ENCODE measurements at places on chromosomes 7 and 10.
A peak's percentile ranks its signal among the peaks of the same experiment; 100 is the strongest.

GRCh38 chr7:30785786-30786185 is 14.6 kb downstream of the MINDY4 start:
- no peak overlapping the region for H3K4me3 ChIP-seq
- no peak for DNase-seq
- H3K27me3 ChIP-seq, result no peaks in the 10 kb centered on the region
- H3K27ac ChIP-seq, result no peak overlapping the region
- H3K36me3 ChIP-seq, result no peaks in the 10 kb centered on the region

- H3K4me3 ChIP-seq, result no peak overlapping the region
- H3K27me3 ChIP-seq, result no peaks in the 10 kb centered on the region
- H3K36me3 ChIP-seq, result no peaks in the 10 kb centered on the region
- no peak for DNase-seq
Observed at GRCh38 chr10:78551184-78552005, 517.4 kb upstream of the ZMIZ1 start.

GRCh38 chr10:30645340-30645827 is 15.8 kb upstream of the LYZL2 start:
- H3K27ac ChIP-seq, result no peak overlapping the region
- DNase-seq, result no peak
- H3K4me3 ChIP-seq, result no peak overlapping the region
- peaks cover 40% of the 10 kb centered on the region for H3K27me3 ChIP-seq

- DNase-seq, result no peak
- H3K27me3 ChIP-seq, result no peaks in the 10 kb centered on the region
- no peaks in the 10 kb centered on the region for H3K36me3 ChIP-seq
- H3K4me1 ChIP-seq, result no peaks in the 10 kb centered on the region
- H3K27ac ChIP-seq, result no peak overlapping the region
- H3K4me3 ChIP-seq, result no peak overlapping the region
Observed at GRCh38 chr7:45869426-45869825, 3.5 kb downstream of the CCDC201 start.

DNA sequence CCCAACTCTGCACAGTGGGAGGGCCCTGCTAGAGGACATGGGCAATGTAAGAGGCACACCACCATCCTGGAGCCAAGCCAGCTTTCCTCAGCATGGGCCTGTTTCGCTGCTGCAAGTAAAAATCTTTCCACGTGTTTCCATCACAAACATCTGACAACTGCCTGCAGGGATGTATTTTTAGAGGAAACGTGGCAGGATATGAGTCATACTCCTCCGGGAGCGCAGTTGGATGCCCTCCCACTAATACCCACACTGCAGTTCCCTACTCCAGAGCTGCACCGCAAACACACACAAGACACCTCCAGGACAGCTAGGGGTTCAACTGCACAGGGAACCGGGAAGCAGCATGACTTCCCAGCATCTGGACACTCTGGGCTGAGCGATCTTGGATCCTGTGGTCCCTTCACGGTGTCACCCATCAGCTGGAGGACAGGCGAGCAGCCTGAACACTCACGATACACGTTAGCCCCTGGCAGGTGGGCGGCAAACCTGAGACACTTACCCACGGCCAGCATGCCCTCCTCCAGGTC is 26.1 kb downstream of the PLAC9 start:
- peaks cover 98% of the 10 kb centered on the region for H3K36me3 ChIP-seq
- no peaks in the 10 kb centered on the region for H3K27me3 ChIP-seq
- H3K4me3 ChIP-seq, result no peak overlapping the region
- no peak for DNase-seq
- no peak overlapping the region for H3K27ac ChIP-seq

GRCh38 chr7:82617156-82617555 is 173.6 kb upstream of the CACNA2D1 start:
- no peaks in the 10 kb centered on the region for H3K36me3 ChIP-seq
- H3K27me3 ChIP-seq, result no peaks in the 10 kb centered on the region
- DNase-seq, result no peak
- H3K4me3 ChIP-seq, result no peak overlapping the region
- H3K4me1 ChIP-seq, result peaks cover 3% of the 10 kb centered on the region

- H3K36me3 ChIP-seq, result peaks cover 3% of the 10 kb centered on the region
- no peak overlapping the region for H3K27ac ChIP-seq
- H3K4me1 ChIP-seq, result no peaks in the 10 kb centered on the region
- no peak overlapping the region for H3K4me3 ChIP-seq
- no peaks in the 10 kb centered on the region for H3K27me3 ChIP-seq
Observed at GRCh38 chr7:12233175-12233574, 22.1 kb downstream of the TMEM106B start.

DNA sequence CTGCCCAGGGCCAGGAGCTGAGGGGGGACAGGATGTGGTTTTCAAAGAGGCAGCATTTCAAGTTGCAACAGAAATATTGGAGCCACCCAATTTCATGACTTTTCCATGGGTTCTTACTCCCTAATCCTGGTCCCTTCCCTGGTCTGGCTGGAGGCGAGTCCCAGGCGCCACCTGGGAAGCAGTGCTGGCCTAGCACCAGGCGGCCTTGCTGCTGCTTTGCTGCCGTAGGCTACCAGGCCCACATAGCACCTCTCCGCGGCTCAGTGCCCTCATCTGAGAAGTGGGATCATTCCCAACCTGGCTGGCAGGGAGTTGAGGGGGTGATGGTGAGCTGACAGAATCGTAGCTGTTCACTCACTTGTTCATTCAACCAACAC is 33.7 kb downstream of the ZMIZ1 start:
- no peak for DNase-seq
- peak overlapping the region; percentile 79 for H3K27ac ChIP-seq
- H3K36me3 ChIP-seq, result no peaks in the 10 kb centered on the region
- H3K27me3 ChIP-seq, result no peaks in the 10 kb centered on the region

DNA sequence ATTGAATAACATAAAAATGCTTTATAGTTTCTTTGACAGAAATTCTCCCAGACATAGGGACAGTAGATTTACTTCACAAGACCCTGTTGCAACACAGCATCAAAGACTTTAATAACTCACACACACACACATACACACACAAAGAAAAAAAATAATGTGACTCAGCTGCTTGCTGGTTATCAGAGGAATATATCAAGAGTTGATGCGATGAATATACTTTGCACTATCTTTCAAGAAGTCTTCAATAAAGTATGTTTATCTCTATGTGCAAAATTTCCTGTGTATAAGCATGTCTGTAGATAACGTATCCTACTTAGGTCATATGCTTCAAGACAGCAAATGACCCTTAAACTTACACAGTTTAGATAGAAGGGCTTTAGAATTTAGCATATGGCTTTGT is 243.1 kb downstream of the ARL4A start:
- no peak overlapping the region for H3K27ac ChIP-seq
- no peaks in the 10 kb centered on the region for H3K27me3 ChIP-seq
- no peaks in the 10 kb centered on the region for H3K36me3 ChIP-seq
- H3K4me1 ChIP-seq, result no peaks in the 10 kb centered on the region
- H3K4me3 ChIP-seq, result no peak overlapping the region
- no peak for DNase-seq

- H3K27ac ChIP-seq, result no peak overlapping the region
- H3K27me3 ChIP-seq, result no peaks in the 10 kb centered on the region
- peaks cover 11% of the 10 kb centered on the region for H3K4me1 ChIP-seq
- DNase-seq, result no peak
- H3K4me3 ChIP-seq, result no peak overlapping the region
Observed at GRCh38 chr10:110444004-110444337, 53.7 kb upstream of the DUSP5 start.

DNA sequence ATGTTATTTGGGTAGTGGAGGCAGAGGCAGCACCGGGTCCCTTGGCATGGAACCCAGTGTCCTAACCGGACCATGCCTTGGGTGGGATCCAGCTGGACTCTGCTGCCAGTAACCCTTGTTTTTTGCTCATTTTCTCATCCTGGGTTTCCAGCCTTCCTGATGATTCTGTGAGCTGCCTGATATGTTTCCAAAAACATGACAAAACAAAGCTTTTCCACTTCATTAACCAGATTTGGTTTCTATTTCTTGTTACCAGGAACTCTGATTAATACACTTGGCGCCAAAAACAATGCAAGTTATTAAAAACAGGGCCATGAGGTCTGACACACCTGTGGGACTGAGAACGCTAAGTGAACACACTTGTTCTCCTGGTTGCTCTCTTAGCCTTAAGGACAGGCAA is 32.8 kb upstream of the DLG5 start:
- DNase-seq, result peak; percentile 17
- no peaks in the 10 kb centered on the region for H3K4me1 ChIP-seq
- no peaks in the 10 kb centered on the region for H3K36me3 ChIP-seq
- no peak overlapping the region for H3K27ac ChIP-seq
- H3K27me3 ChIP-seq, result no peaks in the 10 kb centered on the region

GRCh38 chr10:59825932-59826331 is 72.7 kb upstream of the MRLN start:
- H3K27me3 ChIP-seq, result no peaks in the 10 kb centered on the region
- no peak for DNase-seq

DNA sequence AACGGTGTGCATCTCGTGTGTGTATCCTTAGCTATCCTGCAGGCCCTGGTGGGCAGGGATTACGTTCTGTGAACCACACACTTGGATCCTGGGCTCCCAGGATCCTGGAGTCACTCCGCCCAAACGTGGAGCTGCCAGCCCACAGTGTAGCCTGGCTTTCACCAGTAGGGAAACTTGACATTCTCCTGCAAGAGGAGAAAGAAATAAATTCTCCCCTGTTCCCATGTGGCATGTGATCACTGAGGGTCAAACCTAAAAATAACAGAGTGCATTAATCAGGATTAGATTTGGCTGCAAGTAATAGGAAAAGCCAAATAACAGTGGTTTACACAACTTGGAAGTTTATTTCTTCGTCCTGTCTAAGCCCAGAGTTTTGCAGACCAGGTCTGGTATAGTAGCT is 32.3 kb downstream of the PALD1 start:
- no peak overlapping the region for H3K4me3 ChIP-seq
- H3K27me3 ChIP-seq, result peaks cover 2% of the 10 kb centered on the region
- H3K36me3 ChIP-seq, result no peaks in the 10 kb centered on the region
- no peak for DNase-seq
- no peaks in the 10 kb centered on the region for H3K4me1 ChIP-seq

DNA sequence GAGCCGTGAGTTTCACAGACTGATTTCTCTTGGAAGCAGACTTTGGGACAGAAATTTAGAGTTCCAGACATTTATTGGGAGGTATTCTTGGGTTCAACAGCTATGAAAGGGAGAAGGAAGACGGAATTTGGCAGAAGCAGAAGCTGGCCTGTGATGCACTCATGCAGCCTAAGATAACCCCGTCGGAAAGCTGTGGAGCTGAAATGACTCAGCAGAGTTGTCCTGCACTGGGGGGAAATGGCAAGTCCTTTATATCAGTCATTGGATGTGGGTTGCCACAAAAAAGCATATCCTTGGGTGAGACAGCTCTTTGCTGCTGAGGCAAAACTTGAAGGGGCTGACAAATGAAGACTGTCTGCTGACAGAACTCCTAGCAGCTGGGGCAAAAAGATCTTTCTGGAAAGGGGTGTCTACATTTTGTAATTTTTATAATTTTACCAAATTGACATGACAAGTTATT is 11.5 kb upstream of the MICU1 start:
- H3K27ac ChIP-seq, result no peak overlapping the region
- no peaks in the 10 kb centered on the region for H3K4me1 ChIP-seq
- H3K36me3 ChIP-seq, result no peaks in the 10 kb centered on the region
- H3K4me3 ChIP-seq, result no peak overlapping the region
- H3K27me3 ChIP-seq, result no peaks in the 10 kb centered on the region

DNA sequence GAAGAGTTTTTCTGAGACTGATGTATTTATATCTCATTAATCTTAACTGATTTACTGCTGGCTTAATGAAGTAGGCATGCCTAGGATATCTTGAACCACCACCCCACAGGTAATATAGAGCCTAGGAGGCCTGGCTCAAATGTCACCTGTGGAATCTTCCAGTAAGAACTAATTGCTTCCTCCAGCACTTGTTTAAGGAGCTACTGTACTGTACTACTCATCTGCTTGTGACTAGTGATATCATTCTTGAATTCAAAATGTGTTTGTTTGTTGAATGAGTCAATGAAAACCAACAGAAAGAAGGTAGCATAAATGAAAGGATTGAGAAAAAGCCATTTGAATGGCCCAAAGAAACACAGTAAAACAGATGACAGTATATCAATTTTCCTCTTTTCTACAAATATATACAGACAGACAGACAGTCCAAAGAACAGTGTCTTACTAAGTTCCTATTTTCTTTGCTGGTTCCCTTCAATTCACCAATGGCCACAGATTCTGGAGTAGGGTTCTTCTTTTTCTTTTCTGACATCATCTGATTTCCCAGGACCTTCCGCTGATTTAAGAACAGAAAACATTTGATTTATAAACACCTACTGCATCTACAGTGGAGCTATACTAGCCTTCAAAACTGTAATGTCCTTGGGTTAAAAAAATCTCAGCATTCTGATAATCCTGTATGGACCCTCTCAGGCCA is 43.7 kb upstream of the SLIT1 start:
- H3K36me3 ChIP-seq, result peaks cover 66% of the 10 kb centered on the region
- H3K4me3 ChIP-seq, result no peak overlapping the region
- H3K27ac ChIP-seq, result no peak overlapping the region
- no peaks in the 10 kb centered on the region for H3K27me3 ChIP-seq
- no peak for DNase-seq

DNA sequence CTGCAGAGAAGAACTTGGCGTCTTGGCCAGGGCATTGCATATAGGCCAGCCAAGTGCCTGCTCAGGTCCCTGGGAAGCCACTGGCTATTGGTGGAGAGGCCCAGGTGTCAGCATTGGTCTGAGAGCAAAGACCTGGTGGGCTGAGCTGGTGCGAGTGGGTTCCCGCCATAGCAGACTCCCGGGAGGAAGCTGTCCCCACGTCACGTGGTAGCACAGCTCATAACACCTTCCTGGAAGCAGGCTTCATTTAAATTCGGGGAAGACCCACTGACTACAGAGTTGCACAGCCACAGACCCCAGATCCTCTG is 130.5 kb downstream of the WDR37 start:
- no peaks in the 10 kb centered on the region for H3K4me1 ChIP-seq
- no peaks in the 10 kb centered on the region for H3K27me3 ChIP-seq
- no peak overlapping the region for H3K4me3 ChIP-seq
- no peaks in the 10 kb centered on the region for H3K36me3 ChIP-seq

DNA sequence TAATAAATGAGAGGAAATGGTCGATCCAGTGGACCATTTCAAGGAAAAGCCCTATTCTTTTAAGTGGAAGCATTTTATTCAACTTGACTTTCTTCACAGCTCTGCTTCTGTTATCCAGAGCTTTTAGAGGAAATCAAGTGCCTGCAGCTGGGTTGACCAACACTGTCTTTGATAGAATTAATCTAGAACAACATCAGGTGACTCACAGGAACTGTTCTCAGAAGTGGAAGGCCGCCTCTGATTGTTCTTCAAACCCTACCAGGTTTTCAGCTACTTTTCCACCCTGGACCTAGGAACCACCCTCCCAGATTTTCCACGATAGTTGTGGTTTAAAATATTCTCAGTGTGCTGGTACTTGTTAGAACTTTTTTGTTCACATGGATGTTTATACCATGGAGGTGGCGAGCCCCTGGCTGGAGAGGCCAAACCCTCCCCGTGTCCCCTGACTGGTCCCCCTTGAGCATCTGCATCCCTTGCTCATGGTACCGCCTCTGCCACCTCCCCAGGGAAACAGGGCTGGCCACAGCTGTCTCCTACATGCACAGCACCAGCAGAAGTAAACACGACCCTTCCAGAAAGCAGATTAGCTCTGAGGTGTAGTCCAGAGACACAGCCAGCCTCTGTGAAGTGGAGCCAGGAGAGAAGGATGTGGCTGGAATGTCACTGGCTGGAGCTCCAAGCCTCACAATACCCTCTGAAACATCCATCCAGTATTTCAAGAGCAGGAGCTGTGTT is 293.3 kb downstream of the USP6NL start:
- H3K36me3 ChIP-seq, result peaks cover 78% of the 10 kb centered on the region
- peaks cover 13% of the 10 kb centered on the region for H3K4me1 ChIP-seq
- H3K27me3 ChIP-seq, result no peaks in the 10 kb centered on the region
- no peak overlapping the region for H3K4me3 ChIP-seq
- no peak for DNase-seq

Data from thymus (tissue), 14 donors.